ENCODE measurements at places on chromosomes 1 and 21. TPM values are rescaled to one million over a fixed set of nuclear protein-coding genes. Genes with fewer than 3 reads are reported as not detected.

DNA sequence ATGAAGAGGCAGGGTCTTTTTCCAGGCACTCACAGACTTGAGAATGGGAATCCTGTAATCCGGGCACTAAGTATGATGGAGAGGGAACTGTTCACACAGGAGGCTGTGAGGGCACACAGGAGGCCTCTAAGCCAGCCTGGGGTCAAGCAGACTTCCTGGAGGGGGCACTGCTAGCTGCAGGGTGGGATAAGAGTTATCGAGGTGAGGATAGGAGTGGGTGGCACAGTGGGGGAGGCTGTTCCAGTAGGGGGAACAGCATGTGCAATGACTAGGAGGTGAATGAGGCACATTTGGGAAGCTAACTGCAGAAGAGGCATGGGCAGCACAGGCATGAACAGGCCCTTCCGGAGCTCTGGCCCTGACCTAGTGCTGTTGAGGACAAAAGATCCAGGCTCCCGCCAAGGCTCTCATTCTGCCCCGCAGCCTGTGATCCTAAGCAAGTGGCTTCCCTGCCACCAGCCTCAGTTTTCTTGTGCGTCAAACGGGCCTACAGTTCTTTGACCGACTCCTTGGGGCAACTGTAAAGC lies 216.7 kb downstream of the TRABD2B start:
- H3K27ac ChIP-seq, result no peak overlapping the region
- H3K4me3 ChIP-seq, result no peak overlapping the region

GRCh38 chr1:33762109-33762830 lies 101.6 kb upstream of the HMGB4 start:
- no peaks in the 10 kb centered on the region for H3K27me3 ChIP-seq
- no peak overlapping the region for H3K27ac ChIP-seq
- H3K4me3 ChIP-seq, result no peak overlapping the region
- no peaks in the 10 kb centered on the region for H3K4me1 ChIP-seq
- H3K36me3 ChIP-seq, result no peaks in the 10 kb centered on the region
- peak; percentile 4 for DNase-seq

GRCh38 chr1:244100704-244101453 lies 49.8 kb downstream of the ZBTB18 start:
- no peaks in the 10 kb centered on the region for H3K36me3 ChIP-seq
- no peak overlapping the region for H3K4me3 ChIP-seq
- no peak for DNase-seq
- no peaks in the 10 kb centered on the region for H3K4me1 ChIP-seq
- no peaks in the 10 kb centered on the region for H3K27me3 ChIP-seq

GRCh38 chr1:105608713-105609112 lies 1447.8 kb upstream of the PRMT6 start:
- no peaks in the 10 kb centered on the region for H3K27me3 ChIP-seq
- H3K27ac ChIP-seq, result no peak overlapping the region
- no peaks in the 10 kb centered on the region for H3K36me3 ChIP-seq
- H3K4me3 ChIP-seq, result no peak overlapping the region

DNA sequence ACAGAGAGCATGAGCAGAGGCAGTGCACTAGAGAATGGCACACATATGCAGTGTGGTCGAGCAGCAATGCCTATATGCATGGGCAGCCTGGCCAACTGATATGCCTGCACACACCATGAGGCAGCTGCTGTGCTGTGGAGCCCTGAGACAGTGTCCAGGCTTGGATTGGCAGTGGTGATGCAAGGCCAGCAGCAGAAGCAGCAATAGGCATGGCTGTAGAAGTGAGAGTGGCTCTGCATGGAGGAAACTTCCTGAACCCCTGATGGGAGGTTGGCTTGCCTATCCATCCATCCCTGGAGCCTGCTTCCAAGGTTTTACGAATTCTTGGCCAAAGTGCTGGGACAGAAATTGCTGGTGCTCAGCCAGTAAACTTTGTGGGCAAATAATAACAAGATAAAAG lies 89.7 kb downstream of the DIRAS3 start:
- no peak for DNase-seq
- no peak overlapping the region for H3K4me3 ChIP-seq
- no peak overlapping the region for H3K27ac ChIP-seq
- no peaks in the 10 kb centered on the region for H3K4me1 ChIP-seq
- no peaks in the 10 kb centered on the region for H3K27me3 ChIP-seq

DNA sequence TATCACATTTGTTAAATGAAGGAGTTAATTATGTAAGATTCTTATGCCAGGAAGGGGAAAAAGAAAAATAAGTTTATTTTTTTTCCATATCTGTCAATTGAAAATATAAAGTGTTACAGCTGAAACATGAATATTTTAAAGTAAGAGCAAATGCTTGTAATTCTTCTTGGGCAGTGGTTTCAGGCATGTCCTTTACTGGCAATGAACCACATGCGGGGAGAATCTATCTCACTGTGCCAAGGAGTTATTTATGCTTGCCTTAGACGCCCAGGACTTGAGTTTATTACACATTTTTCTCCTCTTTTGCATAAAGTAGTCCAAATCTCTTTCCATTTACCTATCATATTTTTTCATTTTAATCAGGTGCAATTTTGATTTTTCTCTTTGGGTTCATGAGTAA lies 207.8 kb upstream of the NRIP1 start:
- no peak overlapping the region for H3K27ac ChIP-seq
- H3K4me1 ChIP-seq, result peaks cover 5% of the 10 kb centered on the region
- DNase-seq, result no peak
- no peak overlapping the region for H3K4me3 ChIP-seq
- no peaks in the 10 kb centered on the region for H3K36me3 ChIP-seq
- no peaks in the 10 kb centered on the region for H3K27me3 ChIP-seq

GRCh38 chr1:6355621-6356020 lies 37.9 kb downstream of the ACOT7 start:
- H3K27ac ChIP-seq, result no peak overlapping the region
- H3K27me3 ChIP-seq, result no peaks in the 10 kb centered on the region
- DNase-seq, result no peak
- no peaks in the 10 kb centered on the region for H3K36me3 ChIP-seq
- H3K4me1 ChIP-seq, result peaks cover 16% of the 10 kb centered on the region

- DNase-seq, result peak; percentile 69
- no peaks in the 10 kb centered on the region for H3K27me3 ChIP-seq
- H3K27ac ChIP-seq, result peak within 1 kb of the TSS; percentile 24
- no peaks in the 10 kb centered on the region for H3K36me3 ChIP-seq
These were observed at the start of gene ANXA9 for GRCh38 chr1:150981805-150982712. ANXA9 (plus strand) TSS chr1:150982292; CDS start chr1:150983106, 814 bp downstream.

DNA sequence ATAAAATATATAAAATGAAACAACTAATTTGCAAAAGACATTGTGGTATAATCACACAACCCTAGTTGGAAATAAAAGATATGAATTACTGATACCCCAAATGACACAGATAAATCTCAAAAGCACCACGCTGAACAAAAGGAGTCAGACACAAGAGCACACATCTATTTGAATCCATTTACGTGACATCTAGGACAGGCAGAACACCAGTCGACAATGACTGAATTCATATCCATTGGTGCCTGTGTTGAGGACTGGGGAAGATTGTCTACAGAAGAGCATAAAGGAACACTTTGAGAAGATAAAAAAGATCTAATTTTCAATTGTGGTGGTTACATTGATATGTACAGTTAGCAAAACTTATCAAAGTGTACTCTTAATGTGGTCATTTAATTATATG lies 874.1 kb downstream of the LTN1 start:
- no peak overlapping the region for H3K4me3 ChIP-seq
- H3K27me3 ChIP-seq, result no peaks in the 10 kb centered on the region
- no peak for DNase-seq
- H3K4me1 ChIP-seq, result no peaks in the 10 kb centered on the region
- H3K27ac ChIP-seq, result no peak overlapping the region

- H3K27ac ChIP-seq, result peak overlapping the region; percentile 88
- DNase-seq, result no peak
- no peaks in the 10 kb centered on the region for H3K36me3 ChIP-seq
These were observed 171.8 kb downstream of the TOMM20 start for GRCh38 chr1:234956821-234957329.

DNA sequence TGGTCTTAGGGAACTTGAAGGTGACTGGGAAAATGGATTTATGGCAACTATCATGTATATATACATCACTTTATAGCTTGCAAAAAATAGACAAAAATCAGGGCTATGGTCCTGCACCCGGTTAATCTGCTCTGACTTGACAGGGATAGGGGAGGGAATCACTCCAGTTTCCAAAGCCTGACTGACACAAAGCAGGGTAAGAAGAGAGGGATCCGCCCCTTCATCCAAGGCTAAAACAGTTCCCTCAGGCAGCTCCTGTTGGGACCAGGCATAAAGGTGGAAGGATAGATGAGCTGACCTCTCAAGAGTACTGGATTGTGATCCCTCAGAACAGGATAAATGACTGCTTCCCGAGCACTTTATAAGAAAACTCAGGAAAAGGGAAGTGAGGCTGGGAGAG lies 1.4 kb downstream of the PBXIP1 start:
- DNase-seq, result no peak
- H3K27ac ChIP-seq, result no peak overlapping the region
- peak overlapping the region; percentile 94 for H3K4me3 ChIP-seq
- peaks cover 19% of the 10 kb centered on the region for H3K4me1 ChIP-seq
- peaks cover 26% of the 10 kb centered on the region for H3K36me3 ChIP-seq

DNA sequence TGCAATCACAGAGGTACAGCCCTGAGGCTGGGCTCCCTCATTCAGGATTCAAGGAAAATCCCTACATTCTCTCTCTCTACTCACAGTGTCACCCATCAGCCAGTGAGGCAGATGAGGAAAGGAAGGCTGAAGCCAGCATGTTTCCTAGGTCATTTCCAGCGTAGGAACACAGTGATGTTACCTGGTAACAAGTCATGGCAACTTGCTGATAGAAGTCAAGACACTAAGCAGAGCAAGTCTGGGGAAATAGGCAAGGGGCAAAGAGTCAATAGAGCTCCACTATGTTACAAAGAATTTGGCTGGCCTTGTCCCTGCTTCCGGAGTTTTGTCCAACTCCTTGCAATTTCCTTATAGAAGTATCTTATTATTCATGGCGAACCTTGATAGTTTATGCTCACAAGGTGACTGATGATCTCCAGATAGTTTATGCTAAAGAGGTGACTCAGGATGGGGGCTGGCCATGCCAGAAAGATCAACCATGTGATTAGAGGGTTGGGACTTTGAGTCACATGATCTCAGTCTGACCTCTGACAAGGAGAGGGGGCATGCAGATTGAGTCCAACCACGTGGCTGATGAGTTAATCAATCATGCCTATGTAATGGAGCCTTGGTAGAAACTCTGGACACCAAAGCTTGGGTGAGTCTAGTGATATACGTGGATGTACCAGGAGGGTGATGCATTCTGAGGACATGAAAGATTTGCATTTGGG lies 51.1 kb downstream of the SUSD4 start:
- no peaks in the 10 kb centered on the region for H3K4me1 ChIP-seq
- H3K27ac ChIP-seq, result no peak overlapping the region
- no peak overlapping the region for H3K4me3 ChIP-seq
- no peaks in the 10 kb centered on the region for H3K27me3 ChIP-seq
- H3K36me3 ChIP-seq, result no peaks in the 10 kb centered on the region

DNA sequence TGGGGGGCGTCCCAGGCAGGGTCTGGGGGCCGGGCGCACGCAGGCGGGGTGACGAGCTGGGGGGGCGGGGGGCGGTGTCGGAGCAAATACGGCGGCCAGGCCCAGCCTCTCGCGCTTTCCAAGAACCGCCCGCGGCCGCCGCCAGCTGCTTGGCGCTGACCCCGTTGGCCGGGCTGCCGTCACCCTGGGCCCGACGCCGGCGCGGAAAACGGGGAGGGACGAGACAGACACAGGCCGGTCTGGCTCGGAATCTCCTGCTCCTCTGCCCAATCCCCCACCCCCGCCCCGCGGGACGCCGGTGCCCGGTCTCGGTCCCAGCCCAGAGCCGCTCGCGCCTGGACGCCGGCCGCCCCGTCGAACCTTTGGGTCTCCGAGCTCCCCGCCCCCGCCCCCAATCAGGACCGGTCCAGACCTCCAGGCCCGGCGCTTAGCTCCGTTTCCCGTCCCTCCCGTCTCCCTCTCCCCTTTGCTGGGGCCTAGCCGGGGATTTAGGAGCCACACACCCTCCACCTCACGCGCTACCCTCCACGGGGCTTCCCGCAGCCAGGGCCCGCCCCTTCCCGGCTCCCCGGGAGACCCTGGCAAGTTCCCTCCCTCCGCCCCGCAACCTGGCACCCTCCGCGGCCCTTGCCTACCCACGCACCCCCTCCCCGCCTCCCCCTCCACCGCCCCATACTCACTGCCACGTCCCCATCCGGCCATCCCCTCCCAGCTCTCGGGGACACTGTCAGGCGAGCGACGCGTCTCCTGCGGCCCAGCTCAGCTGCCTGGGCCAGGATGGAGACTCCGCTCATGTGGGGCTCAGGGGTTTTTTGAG lies 800 bp upstream of the MMP23B start:
- no peaks in the 10 kb centered on the region for H3K4me1 ChIP-seq
- H3K27ac ChIP-seq, result no peak overlapping the region
- no peak overlapping the region for H3K4me3 ChIP-seq
- peaks cover 14% of the 10 kb centered on the region for H3K27me3 ChIP-seq
- H3K36me3 ChIP-seq, result no peaks in the 10 kb centered on the region

- H3K27ac ChIP-seq, result no peak overlapping the region
- no peak for DNase-seq
- H3K36me3 ChIP-seq, result no peaks in the 10 kb centered on the region
- H3K27me3 ChIP-seq, result no peaks in the 10 kb centered on the region
- H3K4me1 ChIP-seq, result no peaks in the 10 kb centered on the region
These were observed 168.7 kb upstream of the FMN2 start for GRCh38 chr1:239922778-239923522.

DNA sequence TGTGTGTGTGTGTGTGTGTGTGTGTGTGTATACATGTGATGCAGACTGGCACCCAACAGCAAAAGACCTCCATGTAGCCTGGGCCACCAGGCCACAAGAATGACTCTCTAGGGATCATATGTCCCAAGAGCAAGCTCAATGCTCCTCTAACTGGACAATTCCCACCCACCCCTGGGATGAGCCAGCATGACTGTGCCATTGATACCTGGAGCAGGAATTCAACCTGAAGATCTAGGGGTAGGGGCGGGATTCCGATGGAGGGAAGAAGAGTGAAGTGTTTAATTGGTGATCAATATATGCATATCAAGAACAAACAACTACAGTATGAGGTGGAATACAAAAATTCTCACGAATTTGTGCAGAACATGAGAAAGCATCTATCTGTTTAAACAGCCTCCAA lies 136.2 kb downstream of the PSMG1 start:
- H3K4me1 ChIP-seq, result peaks cover 9% of the 10 kb centered on the region
- no peaks in the 10 kb centered on the region for H3K27me3 ChIP-seq
- H3K4me3 ChIP-seq, result no peak overlapping the region
- peak; percentile 10 for DNase-seq
- H3K36me3 ChIP-seq, result no peaks in the 10 kb centered on the region
- no peak overlapping the region for H3K27ac ChIP-seq

GRCh38 chr1:220497220-220497947 lies 30.6 kb upstream of the MARK1 start:
- H3K36me3 ChIP-seq, result no peaks in the 10 kb centered on the region
- H3K4me3 ChIP-seq, result no peak overlapping the region
- no peaks in the 10 kb centered on the region for H3K27me3 ChIP-seq
- no peak for DNase-seq
- H3K27ac ChIP-seq, result no peak overlapping the region

GRCh38 chr1:86636898-86637297 lies 67.5 kb upstream of the SH3GLB1 start:
- no peaks in the 10 kb centered on the region for H3K4me1 ChIP-seq
- no peaks in the 10 kb centered on the region for H3K27me3 ChIP-seq
- no peak overlapping the region for H3K27ac ChIP-seq
- no peaks in the 10 kb centered on the region for H3K36me3 ChIP-seq
- DNase-seq, result no peak

- no peaks in the 10 kb centered on the region for H3K27me3 ChIP-seq
- no peak overlapping the region for H3K27ac ChIP-seq
- DNase-seq, result no peak
- H3K36me3 ChIP-seq, result no peaks in the 10 kb centered on the region
- H3K4me1 ChIP-seq, result peaks cover 14% of the 10 kb centered on the region
- H3K4me3 ChIP-seq, result peak overlapping the region; percentile 98
These were observed 710 bp upstream of the SLC30A1 start for GRCh38 chr1:211579440-211580302.

The SMIM1 gene
- total RNA-seq, result 12.7 TPM

The LELP1 gene
- not detected for total RNA-seq

The INSRR gene
- not detected for total RNA-seq

The LENEP gene
- total RNA-seq, result 1.4 TPM

The AIM2 gene
- total RNA-seq, result 3.1 TPM

The RAVER2 gene
- 20.3 TPM for total RNA-seq

The NDUFS2 gene
- 83.5 TPM for total RNA-seq

Measured in endodermal cell (in vitro differentiated cells).